Calu3 (cell line): ENCODE measurements at places on chromosomes 12 and 14.

DNA sequence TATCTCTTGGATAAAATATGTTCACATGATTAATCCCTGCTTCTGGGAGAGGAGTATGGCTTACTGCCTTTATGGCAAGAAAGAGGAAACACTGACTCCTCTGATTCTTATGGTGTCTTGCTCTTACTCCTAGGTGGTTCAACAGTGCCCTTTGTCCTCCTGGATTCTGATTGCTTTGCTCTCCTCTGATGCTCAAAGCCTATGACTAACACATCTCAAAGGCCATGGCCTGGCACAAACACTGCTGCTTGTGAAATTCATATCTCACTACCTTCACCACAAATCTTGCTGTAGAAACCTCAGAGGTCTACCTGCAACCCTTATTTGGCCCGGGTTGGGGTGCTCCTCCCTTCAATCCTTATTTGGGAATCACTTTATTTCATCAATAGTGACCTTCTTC lies 217.2 kb downstream of the C12orf50 start:
- peak; percentile 24 for DNase-seq

DNA sequence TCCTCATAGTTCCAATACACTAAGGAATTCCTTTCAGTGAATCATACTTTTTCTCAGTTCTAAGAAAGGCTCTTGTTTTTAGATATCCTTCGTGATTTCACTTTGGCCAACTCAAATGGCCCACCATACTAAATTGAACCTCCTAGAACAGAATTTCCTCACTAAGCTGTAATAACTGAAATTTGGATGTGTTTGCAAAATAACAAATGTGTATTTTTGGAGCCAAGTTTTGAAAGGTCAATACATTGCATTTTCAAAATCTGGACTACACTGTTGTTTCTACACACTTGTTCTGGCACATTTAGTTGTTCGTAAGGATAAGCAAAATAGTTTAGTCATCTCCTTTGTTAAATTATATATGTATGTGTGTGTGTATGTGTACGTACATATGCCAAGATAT lies 439.0 kb upstream of the STXBP6 start:
- DNase-seq: no peak

- DNase-seq: no peak
These were observed 29.5 kb downstream of the MYO1H start for GRCh38 chr12:109377139-109377685.

DNA sequence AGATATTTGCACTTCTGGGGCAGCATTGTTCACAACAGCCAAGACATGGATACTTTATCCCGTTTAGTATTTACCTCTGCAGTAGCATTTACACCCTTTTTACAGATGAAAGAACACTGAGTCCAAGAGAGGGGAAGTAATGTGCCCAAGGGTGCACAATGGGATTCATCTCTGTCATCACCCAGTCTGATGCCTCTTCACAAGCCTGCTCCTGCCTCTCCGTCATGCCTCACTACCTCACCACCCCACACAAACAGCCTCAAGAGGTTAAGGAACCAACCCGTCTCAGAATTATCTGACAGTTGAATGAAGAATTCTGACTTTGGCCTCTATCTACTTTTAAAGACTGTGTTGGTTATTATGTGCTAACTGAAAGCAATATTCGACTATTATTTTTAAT lies 368.4 kb downstream of the ATP23 start:
- DNase-seq: no peak

- no peak for DNase-seq
These were observed 30.6 kb downstream of the CMKLR1 start for GRCh38 chr12:108308395-108309085.

- DNase-seq: no peak
These were observed 5.5 kb downstream of the DNAH10 start for GRCh38 chr12:123767613-123768012.

DNA sequence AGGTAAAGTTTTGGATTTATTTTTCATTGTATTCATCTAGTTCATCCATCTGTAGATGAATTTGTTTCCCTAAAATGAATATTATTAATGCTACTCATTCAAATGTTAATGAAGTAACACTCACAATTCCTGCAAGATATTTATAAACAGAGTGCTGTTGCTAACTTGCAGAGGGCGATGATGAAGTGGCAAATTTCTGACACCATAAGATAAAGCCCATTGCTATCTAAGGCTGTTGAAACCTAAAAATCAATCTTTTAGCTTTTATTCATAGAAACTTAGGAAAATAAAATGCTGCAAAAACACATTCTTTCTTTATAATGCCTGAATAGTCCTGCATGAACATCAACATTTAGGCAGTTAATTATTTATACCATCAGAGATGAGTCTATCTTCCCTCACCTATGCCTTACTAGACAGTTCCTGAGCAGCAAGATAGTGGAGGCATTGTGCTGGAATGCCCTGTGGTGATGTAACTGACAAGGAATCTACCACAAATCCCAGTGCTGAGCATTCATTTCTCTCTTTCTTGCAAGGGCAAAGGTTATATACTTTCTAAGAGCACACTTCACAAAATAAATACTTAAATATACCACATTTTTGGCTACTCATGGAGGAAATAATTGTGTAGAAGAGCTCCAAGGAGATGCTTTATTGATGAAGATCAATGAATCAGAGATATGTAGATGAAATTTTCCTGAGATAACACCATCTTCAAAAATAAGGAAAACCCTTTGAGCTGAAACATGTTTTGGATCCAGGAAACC lies 57.6 kb downstream of the LMNTD1 start:
- peak; percentile 2 for DNase-seq

- no peak for DNase-seq
These were observed 4.0 kb downstream of the SLC25A47 start for GRCh38 chr14:100327128-100327527.

DNA sequence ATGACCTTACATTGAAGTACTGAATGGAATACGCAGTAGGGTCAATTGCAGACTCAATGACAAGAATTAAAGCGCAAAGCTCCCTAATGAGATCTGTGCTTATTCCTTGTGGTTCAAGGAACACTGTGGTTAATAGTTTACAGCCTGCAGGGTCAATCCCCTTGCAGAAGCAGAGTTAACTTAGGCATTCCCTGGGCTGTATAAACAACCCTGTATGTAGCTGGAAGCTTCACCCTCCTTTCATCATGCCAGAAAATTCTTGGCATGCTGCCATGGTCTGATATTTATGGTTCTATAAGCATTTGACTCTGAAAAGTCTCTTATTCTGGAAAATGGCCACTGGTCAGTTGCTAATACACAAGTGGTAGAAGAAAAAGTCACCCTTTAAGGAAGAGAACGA lies 227.7 kb downstream of the NOVA1 start:
- DNase-seq: no peak

GRCh38 chr14:81234278-81234677 lies 13.5 kb upstream of the GTF2A1 start:
- DNase-seq: no peak

DNA sequence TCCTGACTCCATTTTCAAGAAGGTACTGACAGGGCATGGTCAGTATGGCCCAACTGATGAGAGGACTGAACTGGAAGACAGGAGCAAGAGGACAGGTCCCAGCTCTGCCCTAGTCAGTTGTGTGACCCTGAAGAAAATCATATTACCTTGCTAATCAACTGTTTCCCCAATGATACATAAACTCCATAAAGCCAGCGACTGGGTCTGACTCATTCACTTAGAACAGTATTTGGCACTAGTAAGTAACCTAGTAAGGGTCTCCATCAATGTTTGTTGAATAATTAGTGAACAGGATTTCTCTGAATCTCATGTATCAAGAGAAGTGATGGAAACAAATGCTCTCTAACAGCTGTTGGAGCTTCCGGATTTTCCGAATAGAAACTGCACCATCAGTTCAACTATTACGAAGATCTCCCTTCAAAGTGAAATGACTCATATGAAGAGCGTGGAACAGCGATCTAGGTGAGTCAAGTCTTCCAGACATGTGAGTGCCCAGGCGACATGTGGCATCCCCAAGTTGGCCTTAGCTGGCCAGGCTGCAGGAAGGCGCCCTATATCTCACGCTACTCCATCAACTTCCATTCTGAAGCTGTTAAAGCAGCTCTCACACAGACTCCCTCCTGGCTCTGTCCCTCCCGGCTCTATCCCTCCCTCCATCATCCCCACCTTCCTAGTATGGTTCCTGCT lies 94.5 kb downstream of the TTC7B start:
- DNase-seq: no peak

DNA sequence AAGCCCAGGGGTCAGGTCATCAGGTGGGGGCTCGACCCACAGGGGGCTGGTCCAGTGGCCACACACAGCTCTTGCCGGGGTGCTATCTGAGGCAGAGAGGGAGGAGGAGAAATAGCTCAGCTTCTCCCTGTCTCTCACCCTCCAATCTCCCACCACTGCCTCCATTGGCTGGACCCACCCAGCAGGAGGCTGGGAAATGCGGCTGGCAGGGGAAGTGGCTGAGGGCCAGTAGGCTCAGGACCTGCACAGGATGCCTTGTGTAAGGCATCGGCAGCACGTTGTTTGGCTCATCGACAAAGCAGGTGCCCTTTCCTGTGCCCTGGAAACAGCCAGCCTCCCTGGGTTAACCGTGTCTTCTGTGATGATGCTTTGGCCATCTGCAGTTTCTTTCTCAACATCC lies 58.8 kb upstream of the SLC24A4 start:
- DNase-seq: no peak

DNA sequence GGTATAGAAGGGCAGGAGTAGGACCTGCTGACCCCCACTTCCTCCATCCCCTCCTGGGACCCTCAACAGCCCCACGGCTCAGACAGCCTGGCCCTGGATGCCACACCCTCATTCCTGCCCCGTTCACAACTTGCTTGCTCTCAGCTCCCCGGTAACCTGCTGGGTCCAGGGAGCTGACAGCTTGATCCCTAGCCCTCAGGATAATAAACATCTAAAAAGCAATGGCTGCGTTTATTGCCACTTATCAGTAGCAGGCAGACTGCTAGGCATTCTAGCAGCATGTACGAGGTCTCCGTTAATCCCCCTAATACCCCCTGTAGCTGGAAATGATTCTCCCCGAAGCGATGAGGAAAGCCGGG lies 24.3 kb upstream of the RPLP0 start:
- DNase-seq: no peak

- DNase-seq: no peak
These were observed 1323.3 kb downstream of the LRFN5 start for GRCh38 chr14:42929806-42930480.

GRCh38 chr12:48744251-48745008 lies 27.9 kb upstream of the CCNT1 start:
- no peak for DNase-seq

GRCh38 chr14:67487937-67488893 lies at the start of gene TMEM229B:
Gene TMEM229B, minus strand, starts transcription at chr14:67488721. Its CDS starts 14,798 bp downstream, at chr14:67473923.
- DNase-seq: no peak

DNA sequence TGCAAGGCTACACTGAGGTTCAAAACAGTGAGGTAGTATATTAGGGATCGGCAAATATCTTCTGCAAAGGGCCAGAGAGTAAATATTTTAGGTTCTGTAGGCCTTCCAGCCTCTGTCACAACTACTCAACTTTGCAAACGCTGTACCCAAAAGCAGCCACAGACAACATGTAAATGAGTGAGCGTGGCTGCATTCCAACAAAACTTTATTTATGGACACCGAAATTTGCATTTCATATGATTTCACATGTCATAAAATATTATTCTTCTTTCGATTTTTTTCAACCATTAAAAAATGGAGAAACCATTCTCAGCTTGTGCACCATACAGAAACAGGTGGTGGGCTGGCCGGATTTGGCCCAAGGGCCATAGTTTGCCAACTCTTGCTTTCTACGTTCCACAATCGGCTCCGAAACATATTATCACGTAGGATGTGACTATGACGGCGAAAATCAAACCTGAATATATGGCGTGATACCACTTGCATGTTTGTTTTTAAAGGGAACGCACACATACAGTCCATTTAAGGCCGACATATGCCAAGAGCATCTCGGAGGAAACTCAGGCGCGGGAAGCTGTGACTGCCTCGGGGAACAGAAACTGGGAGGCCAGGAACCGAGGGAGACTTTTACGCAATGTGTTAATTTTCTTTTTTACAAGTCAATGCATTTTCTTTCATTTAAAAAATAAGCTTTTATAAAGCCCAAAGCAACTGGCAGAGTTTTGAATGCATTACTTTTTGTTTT lies 7.1 kb downstream of the NCOR2 start:
- DNase-seq: no peak

DNA sequence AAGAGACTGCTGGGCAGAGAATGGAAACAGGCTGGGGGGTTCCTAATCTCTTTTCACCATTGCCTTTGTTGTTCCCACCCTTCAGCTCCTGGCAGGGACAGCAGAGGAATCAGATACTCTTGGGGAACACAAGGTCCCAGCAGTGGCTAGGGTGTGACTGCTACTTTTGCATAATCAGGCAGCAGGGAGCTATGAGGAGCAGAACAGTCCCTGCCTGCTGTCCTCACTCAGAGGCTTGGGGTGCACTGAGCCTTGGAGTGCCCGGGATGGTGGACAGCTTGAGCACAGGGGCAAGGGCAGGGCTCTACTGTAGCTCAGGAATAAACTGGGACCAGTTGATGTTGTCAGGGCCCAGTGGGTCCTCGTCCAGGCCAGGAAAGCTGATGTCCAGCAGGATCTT lies 1.5 kb upstream of the TEX52 start:
- no peak for DNase-seq

DNA sequence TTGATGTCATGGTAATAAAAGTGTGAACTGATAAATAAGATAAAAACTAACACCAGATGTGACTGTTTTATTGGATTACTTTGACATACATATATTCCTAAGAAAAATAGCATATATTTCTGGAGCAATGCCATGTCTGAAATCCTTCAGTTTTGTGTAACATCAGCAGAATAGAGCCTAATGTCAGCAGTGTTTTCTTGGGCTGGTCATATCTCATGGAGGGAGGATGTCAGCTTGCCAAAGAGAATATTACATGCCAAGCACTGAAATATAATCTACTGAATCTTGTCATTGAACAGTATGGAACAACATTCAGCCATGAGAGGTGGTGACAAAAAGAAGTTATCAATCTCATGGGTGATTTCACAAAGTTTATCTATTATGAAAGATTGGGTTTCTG lies 220.3 kb downstream of the KLHL28 start:
- DNase-seq: no peak

- no peak for DNase-seq
These were observed 128.3 kb upstream of the PRMT8 start for GRCh38 chr12:3362737-3363136.

GRCh38 chr12:52006726-52007157 lies at the start of gene TAMALIN:
Gene TAMALIN, plus strand, starts transcription at chr12:52006946. Its CDS starts 74 bp downstream, at chr12:52007020.
- peak; percentile 6 for DNase-seq

- no peak for DNase-seq
These were observed 30.4 kb downstream of the CHST11 start for GRCh38 chr12:104486943-104487819.

- no peak for DNase-seq
These were observed 77.3 kb downstream of the ATXN2 start for GRCh38 chr12:111521801-111522200.

DNA sequence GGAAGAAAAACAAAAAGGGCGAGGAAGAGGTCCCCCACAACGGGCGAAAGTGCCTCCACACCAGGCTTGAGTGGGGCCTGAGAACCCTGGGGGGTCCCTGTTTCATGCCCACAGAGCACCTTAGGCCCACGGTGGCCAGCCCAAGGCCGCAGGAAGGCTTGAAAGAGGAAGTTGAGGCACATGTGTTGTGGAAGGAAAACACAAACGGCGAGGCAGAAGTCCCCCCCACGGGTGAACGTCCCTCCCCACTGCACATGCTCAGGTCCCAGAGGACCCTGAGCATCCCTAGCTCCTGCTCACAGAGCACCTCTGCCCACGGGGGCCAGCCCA lies 371.5 kb downstream of the ALG10 start:
- no peak for DNase-seq
